ENCODE measurements at places on chromosomes 6 and 20.

GRCh38 chr6:170018936-170019817 is 267.8 kb downstream of the ERMARD start:
- no peak for DNase-seq

GRCh38 chr6:138468320-138469015 is 30.8 kb downstream of the NHSL1 start:
- no peak for DNase-seq

DNA sequence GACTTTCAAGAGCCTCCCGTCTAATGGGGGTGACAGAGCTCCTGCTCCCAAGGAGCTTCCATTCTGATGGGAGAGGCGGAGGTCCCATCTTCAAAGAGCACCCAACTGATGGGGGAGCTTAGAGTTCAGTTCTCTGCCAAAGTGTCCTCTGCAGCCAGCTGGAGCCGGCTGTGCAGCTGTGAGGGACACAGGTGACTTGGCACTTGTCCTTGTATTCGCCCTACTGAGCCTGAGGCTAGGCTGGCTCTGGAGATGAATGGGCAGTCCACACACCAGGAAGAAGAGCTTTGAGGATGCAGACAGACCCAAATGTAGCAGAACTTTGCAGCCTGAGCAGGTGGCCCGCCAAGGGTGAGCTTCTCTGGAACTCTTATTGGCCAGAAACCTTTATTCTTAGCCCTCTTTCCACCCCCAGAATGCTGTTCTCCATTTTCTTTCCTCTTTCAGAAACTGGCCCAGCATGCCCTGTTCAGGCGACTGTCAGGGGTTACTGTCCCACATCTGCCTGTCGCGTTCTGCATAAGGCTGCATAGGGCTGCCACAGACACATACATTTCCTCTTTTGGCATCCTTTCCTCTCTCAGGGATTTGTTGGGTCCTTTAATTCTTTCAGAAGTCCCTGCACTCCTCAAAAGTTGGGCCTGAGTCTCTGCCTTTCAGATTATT is 108.7 kb upstream of the LRFN2 start:
- no peak for DNase-seq

GRCh38 chr6:45222380-45222779 is 105.8 kb upstream of the RUNX2 start:
- no peak for DNase-seq

DNA sequence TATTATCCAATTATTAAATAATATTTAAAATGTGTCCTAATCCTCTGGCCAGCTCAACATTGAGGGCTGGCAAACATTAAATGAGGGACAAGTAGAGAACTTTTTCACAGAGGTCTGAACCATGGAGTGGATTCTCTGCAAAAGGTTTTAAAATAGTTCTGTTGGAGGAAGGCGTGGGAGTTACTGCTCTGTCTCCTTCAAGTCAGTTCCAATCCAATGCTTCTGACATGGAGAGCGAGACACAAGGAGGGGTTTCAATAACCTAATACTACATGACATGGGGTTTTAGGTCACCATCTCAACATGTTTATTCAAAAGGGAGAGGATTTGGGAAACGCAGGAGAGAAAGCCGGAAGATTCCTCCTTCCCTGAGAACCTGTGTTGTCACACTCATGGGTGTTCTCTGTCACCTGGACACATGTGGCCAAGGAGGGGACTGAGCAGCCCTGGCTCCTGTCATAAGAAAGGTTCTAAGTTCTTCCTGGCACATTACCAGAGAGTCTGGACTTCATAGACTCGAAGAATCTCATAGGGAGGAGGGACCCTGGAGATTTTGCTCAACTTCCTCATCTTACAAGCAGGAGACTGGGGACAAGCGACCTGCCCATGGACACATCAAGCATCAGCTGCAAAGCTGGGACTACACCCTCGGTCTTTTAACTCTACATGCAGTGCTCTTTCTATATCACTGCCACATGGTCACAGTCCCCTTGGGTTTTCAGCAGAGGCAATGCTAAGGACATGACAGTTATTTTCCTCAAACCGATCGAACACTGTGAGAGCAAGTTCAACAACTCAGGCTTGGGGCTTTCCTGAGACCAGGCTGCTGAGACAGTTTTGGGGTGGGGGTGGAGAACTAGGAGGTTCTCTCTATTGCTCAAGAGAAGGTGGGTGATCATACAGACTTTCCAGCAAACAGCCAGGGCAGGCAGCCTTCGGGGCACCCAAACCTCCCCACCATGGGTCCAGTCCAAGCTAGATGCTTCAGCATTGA is 38.6 kb downstream of the PRDM1 start:
- no peak for DNase-seq

- no peak for DNase-seq
Measured at GRCh38 chr20:48597521-48598302, 230.1 kb downstream of the PREX1 start.

DNA sequence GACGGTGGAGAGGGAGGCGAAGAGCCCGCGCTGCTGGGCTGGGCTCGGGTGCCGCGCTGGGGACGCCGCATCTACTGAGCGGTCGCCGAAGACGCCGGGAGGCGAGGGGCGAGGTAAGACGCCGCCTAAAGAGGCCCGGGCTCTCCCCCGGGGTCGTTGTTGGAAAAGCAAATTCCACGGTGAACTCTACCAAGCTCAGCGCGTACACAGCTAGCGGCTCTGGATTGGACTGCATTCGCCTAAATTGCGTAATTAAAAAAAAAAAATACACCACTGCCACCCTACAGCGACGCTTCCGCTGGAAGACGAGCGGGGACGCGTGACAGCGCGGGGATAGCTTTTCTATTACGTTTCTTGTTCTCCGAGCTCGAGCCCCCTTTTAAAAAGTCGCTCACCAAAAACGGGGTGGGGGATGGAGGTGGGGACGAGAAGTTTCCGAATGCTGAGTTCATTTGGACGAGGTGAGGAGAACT is 92.0 kb upstream of the PRDM1 start:
- DNase-seq: no peak

DNA sequence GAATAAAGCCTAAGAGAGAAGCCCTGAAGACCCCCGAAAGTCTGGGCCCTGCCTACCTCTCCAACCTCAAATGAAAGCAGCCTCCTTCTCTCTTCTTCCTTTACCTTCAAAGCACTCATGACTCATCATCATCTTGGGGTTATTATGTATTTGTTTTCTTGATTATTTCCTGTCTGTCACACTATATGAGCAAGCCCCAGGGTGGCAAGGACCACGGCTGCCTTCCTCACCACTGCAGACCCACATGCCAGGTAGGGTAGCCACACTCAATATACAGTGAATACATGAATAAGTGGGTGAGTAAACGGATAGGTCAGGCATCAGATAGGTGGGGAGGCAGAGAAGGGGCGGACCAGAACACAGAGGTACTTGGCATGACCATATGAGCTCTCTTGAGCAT is 8.8 kb downstream of the WFDC3 start:
- no peak for DNase-seq

DNA sequence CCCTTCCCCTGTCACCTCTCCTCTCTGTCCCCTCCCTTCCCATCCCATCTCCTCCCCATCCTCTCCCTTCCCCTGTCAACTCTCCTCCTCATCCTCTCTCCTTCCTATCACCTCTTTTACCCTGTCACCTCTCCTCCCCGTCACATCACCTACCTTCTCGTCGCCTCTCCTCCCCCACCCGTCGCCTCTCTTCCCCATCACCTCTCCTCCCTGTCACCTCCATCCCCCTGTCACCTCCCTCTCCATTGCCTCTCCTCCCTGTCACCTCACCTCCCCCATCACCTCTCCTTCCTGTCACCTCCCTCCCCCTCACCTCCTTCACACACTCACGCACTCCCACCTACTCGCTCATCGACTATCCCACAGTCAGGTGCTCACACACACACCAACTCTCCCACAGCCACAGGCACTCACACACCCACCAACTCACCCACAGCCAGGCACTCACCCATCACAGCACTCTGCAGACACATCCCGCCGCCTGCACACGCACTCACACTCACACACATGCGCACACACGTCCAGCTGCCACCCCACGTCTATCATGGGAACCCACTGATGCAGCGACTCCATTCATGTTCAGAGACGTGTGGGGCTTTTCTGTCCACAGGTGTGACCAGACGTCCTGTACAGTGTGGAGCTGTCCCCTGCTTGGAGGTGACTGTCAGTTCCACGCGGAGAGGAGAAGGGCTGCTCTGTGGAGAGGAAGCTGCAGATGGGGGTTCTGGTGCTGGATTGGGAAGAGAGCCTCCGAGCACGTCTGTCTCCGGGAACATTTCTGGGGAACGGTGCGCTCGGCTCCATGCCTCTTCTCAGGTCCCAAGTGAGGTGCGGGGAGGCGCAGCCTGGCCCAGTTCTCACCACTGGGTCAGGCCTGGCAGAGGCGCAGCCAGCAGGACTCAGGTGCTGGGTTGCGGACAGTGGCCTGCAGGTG is 184.3 kb downstream of the TTLL2 start:
- DNase-seq: no peak

DNA sequence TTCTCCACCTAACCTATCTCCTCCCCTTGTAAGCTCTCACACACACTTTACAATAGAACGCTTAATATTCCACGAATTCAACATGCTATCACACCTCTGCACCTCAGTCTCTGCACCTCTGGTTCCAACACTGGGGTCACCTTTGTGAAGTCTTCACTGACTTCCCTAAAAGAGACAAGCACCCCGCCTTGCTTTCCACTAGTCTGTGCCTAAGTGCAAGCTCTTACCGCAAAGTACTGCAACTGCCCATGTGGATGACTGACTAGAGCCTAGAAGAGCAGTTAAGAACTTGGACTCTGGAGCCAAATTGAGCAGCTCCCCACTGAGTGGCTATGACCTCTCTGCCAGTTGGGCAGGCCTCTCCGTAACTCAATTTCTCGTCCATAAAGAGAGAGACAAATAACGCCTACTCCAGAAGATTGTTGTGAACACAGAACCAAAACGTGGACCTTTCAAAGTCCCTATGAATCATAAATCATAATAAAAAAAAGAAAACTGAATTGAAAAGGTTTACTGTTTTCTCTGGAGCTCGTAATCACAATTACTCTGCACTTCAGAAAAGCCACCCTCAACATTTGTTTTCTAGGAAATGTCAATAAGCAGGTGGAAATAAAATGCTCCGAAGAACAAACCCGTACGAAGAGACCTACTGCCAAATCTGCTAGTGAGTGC is 1.2 kb downstream of the IFNGR1 start:
- no peak for DNase-seq

GRCh38 chr6:146887447-146888077 is 288.8 kb downstream of the ADGB start:
- no peak for DNase-seq

GRCh38 chr20:58040447-58041290 is 187.8 kb downstream of the ANKRD60 start:
- no peak for DNase-seq

- no peak for DNase-seq
Measured at GRCh38 chr6:106591111-106591825, 38.0 kb downstream of the RTN4IP1 start.

DNA sequence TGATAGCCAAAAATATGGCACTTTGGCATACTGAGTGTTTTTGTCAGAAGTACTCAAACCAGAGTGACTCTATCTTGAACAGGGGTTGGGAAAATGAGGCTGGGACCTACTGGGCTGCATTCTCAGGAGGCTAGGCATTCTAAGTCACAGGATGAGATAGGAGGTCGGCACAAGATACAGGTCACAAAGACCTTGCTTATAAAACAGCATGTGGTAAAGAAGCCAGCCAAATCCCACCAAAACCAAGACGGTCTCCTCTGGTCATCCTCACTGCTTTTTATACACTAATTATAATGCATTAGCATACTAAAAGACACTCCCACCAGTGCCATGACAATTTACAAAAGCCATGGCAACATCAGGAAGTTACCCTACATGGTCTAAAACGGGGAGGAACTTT is 985.1 kb downstream of the HACE1 start:
- DNase-seq: no peak

- DNase-seq: no peak
Measured at GRCh38 chr6:117491916-117492315, 9.4 kb downstream of the DCBLD1 start.

DNA sequence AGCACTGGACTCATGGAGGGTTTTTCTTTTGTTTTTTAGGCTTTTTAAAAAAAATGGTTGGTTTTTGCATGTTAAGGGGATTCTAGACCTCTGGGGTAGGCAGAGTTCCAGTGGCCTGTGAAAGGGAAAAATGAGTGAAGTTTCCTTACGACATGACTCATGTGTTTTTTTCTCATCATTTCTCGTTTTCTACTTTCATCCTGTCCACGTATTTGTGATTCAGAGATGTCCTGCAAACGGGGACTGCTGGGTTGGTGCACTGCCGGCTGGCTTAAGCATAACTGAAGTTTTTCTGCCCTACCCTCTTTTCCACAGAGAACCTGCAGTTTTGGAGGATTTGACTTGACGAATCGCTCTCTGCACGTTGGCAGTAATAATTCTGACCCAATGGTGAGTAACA is 182.3 kb downstream of the SASH1 start:
- no peak for DNase-seq

DNA sequence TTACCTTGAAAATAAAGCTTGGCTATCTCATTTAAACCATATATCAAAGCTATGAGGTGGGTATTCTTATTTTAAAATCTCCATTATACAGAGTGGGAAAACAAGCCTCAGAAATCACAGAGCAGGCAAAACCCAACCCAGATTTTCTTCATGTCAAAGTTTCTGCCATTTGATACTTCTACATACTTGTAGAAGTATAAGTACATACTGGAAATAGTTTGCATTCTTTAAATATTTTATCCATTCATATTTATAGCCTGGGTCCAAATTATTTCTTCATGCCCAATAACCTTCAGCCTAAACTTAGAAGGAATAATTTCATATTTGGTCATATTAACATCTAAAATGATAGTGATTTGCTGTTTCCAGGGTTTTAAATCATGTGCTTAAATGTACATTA is 61.8 kb downstream of the MLIP start:
- no peak for DNase-seq

DNA sequence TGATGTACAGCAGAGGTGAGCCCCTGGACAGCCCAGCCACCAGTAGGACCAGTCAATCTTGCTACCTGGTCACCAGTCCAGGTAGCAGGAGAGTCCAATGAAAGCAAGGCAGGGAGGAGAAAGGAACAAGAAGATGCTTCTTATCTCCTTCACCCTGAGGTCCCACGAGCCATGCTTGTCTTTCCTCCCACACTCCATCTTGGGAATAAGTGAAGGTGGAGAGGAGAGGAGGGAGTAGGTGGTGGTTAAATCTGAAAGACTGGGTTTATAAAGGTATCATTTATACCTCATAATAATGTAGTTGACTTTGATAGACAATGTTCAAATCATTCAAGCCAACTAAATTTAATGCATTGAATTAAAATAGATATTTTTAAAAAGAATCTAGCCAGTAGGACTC is 35.9 kb downstream of the LAMP5 start:
- no peak for DNase-seq

DNA sequence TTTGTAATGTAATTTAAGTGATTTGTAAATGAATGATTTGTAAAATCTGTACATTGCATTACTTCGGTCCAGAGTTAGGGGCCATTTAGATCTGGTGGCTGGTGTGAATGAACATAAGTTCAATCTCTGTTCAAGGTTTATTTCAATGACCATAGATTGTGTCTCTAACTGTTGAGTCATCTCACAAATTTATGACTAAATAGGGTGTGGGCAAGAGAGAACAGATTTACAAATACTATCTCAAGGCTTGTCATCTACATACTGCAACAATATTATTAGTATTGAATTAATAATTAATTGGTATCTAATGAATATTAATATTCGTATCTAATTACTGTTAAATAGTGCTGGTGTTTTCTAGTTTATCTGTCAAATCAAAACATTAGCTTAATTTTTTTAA is 115.3 kb upstream of the EDN1 start:
- DNase-seq: no peak

GRCh38 chr6:104700371-104701185 is 159.1 kb downstream of the HACE1 start:
- no peak for DNase-seq

All from GM06990 (cell line).